Small intestine (tissue), 16 donors: ENCODE measurements at places on chromosomes 6 and 20.

DNA sequence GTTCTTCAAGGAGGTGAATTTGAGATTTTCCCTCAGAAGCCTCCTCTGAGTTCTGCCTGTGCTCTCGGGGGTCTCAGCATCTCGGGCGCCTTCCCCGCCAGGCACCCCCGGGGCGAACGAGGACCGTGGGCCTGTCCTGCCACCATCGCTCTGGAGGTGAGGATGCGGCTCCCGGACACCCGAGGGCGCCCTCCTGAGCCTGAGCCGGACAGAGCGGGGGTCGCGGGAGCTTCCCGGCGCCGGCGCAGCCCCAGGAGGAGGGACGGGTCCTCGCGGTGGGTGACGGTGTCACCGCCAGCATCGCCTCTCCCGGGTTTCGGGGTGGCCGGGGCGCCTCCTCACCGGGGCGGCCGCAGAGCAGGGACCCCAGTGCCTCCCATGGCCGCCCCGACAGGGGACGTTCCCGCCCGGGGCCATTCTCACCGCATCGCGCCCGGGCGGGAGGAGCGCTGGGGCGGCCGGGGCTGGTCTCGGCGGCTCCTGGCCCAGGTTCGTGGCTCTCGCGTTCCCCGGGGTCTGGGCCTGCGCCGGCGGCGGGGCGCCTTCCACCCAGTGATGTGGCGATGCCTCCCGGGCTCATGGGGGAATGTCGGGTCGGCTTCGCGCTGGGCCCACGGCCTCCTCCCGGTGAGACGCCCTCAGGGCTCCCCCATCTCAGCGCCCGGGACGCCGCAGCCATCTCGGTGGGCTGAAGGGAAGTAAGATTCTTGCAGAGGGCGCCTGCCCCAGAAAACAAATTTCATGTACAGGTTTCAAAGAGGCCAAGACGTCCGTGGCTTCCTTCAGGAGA, 210.5 kb downstream of the ERMARD start:
- H3K4me1 ChIP-seq, result no peaks in the 10 kb centered on the region
- H3K36me3 ChIP-seq, result no peaks in the 10 kb centered on the region
- no peak overlapping the region for H3K27ac ChIP-seq
- H3K27me3 ChIP-seq, result no peaks in the 10 kb centered on the region
- no peak for DNase-seq

DNA sequence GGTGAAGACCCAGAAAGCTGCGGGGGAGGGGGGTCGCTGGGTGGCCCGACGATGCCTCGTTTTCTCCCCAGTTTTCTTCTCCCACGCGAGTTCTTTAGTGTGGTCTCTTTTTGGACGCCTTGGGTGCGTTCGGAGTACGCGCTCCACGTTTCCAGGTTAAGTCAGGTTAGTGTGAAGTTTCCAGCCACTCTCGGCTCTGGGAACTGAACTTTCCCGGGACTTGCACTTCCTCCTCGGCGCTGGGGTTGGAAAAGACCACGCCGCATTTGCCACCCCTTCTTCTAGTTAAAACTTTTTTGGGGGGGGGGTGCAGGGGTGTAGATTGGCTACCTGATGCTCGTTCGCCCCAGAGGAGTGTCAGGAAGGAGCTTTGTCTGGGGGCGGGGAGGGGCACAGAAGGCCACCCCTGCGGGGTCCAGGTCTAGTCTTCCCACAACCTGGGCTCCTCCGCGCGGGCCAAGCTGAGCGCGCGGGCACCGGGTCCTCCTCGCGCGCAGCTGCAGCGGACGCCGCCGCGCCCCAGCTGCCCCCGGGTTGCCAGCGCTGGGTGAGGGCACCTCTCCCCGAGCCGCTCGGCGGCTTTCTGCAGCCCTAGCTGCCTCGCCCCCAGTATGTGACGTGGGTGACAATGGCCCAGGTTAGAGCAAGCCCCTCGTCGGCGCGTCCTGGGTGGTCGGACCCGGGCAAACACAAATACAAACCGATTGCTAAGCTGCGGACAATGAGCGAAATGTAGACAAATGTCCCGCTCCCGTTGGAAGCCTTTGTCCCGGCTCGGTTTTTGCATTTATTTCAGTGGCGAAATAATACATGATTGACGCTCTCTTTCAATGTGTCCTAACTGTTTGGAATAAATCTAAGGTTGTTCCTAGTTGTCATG, 1.7 kb upstream of the NKX2-2 start:
- no peaks in the 10 kb centered on the region for H3K4me1 ChIP-seq
- H3K27ac ChIP-seq, result no peak overlapping the region

GRCh38 chr20:6213311-6213710, 90.5 kb upstream of the FERMT1 start:
- H3K27me3 ChIP-seq, result no peaks in the 10 kb centered on the region
- H3K27ac ChIP-seq, result no peak overlapping the region
- H3K36me3 ChIP-seq, result no peaks in the 10 kb centered on the region
- DNase-seq, result no peak
- no peaks in the 10 kb centered on the region for H3K4me1 ChIP-seq

DNA sequence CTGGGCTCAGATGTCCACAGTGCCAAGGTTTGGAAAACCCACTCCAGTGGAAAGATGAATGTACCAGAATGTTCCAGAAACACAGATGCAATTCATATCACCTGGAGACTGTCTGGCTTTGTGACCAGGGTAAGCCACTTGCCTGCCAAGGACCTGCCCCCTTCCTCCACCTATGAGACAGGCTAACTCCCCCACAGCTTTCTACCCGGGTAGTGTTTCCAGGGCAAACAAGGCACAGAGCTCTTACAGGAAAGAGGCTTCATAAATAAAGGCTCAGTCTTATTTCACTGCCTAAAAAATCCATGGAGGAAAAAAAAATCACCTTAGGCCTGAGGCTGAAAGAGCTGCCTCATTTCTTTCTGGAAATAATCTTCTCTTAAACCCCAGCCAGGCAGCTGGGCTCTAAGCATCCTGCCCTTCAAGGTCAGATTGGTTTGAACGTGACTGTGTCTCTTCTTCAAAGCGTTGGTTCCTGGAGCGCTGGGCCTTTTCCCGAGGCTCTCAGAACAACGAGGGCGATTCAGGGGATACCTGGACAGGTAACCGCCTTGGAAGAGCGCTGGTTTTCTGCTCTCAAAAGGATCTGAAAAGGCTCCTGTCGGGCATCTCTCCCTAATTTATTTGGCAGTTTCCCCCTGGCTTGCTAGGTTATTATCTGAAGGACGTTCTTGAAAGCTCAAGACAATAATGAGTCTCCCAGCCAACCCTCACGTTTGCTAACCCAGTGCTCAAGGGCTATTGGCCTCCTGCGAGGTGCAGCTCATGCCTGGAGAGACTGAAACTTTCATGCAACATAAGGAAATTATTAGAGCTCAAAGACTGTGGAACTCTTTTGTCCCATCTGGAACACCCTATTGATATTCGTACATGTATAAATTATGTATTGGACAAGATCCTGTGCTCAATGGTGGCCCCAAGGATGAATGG, 199.2 kb upstream of the PMEPA1 start:
- no peaks in the 10 kb centered on the region for H3K36me3 ChIP-seq
- no peaks in the 10 kb centered on the region for H3K4me1 ChIP-seq
- H3K27me3 ChIP-seq, result peaks cover 2% of the 10 kb centered on the region
- no peak for DNase-seq

DNA sequence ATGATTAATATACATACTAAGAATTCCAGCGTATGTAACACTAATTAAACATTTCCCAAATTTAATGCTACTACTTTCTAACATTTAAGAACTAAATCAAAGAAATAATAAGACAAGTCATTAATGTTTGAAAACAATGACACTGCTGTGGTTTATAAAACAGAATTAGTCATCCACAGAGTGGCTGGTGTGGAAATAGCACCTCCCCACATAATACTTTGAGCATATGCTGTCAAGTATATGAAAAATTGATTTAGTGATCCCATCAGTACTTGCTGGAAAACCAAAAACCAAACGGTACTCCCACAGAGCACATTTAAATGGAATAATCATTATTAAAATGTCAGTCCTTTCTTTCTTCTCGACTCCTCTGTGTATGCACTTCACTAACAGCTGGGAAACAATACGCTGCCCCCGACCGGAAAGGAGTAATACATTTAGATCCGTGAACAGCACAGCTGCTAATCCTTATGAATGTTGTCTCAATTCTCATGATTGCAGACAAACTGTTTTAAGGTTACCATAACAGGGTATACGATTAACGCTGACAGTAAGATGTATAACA, 78.4 kb downstream of the PREP start:
- no peak overlapping the region for H3K4me3 ChIP-seq
- no peak overlapping the region for H3K27ac ChIP-seq
- DNase-seq, result no peak
- H3K27me3 ChIP-seq, result no peaks in the 10 kb centered on the region
- H3K36me3 ChIP-seq, result peaks cover 30% of the 10 kb centered on the region

DNA sequence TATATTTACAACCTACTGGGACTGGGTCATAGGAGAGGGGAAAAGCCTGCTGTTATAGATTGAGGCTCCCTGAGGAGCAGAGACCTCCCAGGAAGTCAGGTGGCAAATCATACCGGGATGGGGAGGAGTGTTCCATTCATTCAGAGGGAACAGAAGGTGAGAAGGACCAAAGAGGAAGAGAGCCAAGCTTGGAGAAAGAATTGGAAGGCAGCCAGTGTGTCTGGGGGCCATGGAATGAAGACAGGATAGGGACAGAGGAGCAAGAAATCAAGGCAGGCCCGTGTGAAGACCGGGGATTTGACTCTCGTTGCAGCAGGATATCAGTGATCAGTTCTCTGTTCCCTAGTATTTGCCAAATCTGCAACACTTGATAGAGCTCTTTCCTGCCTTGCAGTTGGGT, 5.7 kb upstream of the ZNF217 start:
- no peaks in the 10 kb centered on the region for H3K27me3 ChIP-seq
- H3K4me3 ChIP-seq, result no peak overlapping the region
- H3K27ac ChIP-seq, result no peak overlapping the region
- no peak for DNase-seq

- H3K4me1 ChIP-seq, result no peaks in the 10 kb centered on the region
- no peaks in the 10 kb centered on the region for H3K27me3 ChIP-seq
- DNase-seq, result no peak
- peaks cover 10% of the 10 kb centered on the region for H3K36me3 ChIP-seq
- H3K27ac ChIP-seq, result no peak overlapping the region
Measured at GRCh38 chr6:41021832-41022231, 17.2 kb downstream of the UNC5CL start.

DNA sequence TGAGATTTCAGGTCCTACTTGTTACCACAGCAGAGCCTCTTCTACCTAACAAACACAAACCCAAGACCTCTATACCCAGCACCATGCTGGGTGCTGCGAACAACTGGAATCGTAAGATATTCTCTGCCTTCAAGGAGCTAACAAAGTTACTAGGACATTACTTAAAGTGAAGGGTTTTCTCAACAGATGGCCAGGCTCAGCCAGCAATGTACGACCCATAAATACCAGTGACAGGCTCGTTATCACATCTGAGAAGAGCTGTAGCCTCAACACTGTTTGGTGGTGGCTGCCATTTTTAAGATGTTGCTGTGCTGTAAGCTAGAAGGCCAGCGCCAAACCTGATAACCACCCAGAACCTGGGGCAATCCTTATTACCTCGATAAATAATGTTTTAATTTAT, 406.5 kb downstream of the KIF16B start:
- no peaks in the 10 kb centered on the region for H3K36me3 ChIP-seq
- no peaks in the 10 kb centered on the region for H3K4me1 ChIP-seq
- no peak overlapping the region for H3K4me3 ChIP-seq

DNA sequence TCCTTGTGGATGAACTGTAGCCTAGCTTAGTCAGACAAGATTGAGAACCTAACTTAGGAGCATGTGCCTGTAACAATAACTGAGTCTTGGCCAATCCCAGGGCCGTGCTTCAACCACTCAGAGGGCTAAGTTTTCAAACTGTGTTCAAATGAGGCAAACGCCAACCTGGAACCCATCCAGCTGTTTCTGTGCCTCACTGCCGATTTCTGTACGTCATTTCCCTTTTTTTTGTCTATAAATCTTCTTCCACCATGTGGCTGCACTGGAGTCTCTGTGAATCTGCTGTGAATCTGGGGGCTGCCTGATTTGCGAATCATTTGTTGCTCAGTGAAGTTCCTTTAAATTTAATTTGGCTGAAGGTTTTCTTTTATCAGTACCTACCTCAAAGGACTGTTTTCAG, 115.0 kb upstream of the CHD6 start:
- H3K36me3 ChIP-seq, result no peaks in the 10 kb centered on the region
- DNase-seq, result no peak
- H3K27ac ChIP-seq, result no peak overlapping the region
- no peaks in the 10 kb centered on the region for H3K4me1 ChIP-seq
- H3K4me3 ChIP-seq, result no peak overlapping the region
- no peaks in the 10 kb centered on the region for H3K27me3 ChIP-seq

DNA sequence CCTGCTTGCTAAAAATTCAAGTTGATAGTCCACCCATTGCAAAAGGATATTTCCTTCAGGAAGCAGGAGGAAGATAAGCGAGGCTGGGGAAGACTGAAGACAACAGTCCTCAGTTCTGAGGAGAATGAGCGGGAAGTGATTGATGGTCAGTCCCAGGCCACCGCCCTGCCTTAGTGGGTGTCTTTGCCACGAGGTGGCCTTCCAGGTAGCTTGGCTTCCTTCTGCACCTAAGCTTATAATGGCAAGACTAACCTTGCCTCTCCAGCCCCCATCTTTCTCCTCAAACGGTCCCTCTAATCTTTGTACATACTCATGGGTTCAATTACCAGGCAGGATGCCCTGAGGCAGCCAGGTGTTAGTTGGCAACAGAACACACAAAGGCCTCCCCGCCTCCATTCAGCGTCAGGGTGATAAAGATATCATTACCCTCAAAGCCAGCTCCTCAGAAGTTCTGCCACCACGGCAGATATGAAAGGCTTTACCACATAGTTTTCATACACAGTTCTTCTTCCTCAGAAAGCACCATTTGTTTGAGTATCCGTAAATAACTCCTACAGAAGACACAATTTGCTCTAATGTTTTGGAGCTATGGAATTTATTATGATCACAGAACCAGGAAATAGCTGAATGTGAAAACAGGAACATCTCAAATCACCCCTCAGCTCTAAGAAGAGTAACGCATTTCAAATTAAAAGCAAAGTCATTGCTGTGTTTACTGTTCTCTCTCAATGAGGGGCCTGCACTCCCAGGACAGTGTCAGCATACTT, 249.4 kb downstream of the ATXN1 start:
- H3K4me3 ChIP-seq, result no peak overlapping the region
- no peaks in the 10 kb centered on the region for H3K27me3 ChIP-seq
- H3K27ac ChIP-seq, result no peak overlapping the region
- DNase-seq, result peak; percentile 27

GRCh38 chr6:24205020-24205492, 79.0 kb downstream of the NRSN1 start:
- DNase-seq, result peak; percentile 26
- H3K36me3 ChIP-seq, result no peaks in the 10 kb centered on the region
- no peaks in the 10 kb centered on the region for H3K4me1 ChIP-seq
- no peak overlapping the region for H3K27ac ChIP-seq

GRCh38 chr6:169101981-169102380, 151.7 kb downstream of the THBS2 start:
- no peaks in the 10 kb centered on the region for H3K27me3 ChIP-seq
- H3K4me3 ChIP-seq, result no peak overlapping the region
- no peak overlapping the region for H3K27ac ChIP-seq
- H3K36me3 ChIP-seq, result no peaks in the 10 kb centered on the region
- no peak for DNase-seq

DNA sequence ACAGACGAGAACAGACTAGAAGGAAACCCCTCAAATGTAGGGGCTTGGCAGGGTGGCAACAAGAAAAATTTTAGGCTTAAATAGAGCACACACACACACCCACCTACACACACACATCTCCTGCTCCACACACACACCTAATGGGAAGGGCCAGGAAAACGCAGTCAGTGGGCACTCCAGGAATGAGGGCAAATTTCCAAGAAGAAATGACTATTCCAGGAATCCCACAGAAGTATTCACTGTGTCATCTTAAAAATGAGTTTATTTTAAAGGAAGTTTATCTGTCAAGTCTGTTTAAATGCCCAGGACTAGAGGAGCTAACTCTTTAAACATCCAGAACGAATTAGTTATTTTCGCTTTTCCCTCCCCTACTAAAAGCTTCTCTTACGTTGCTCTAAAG, 13.0 kb downstream of the ALDH8A1 start:
- no peaks in the 10 kb centered on the region for H3K27me3 ChIP-seq
- no peak overlapping the region for H3K27ac ChIP-seq
- H3K4me1 ChIP-seq, result peaks cover 3% of the 10 kb centered on the region
- DNase-seq, result no peak
- no peak overlapping the region for H3K4me3 ChIP-seq
- H3K36me3 ChIP-seq, result no peaks in the 10 kb centered on the region
